Endothelial cell of umbilical vein (primary cell): ENCODE measurements at places on chromosomes 16 and 17.

GRCh38 chr17:5883775-5884665 is 186.2 kb upstream of the WSCD1 start:
- no peak for DNase-seq

- peak; percentile 42 for DNase-seq
These were observed 6.5 kb downstream of the MARF1 start for GRCh38 chr16:15636392-15636873.

GRCh38 chr17:34549966-34550365 is 29.4 kb upstream of the TMEM132E start:
- no peak for DNase-seq

GRCh38 chr16:64150193-64150592 is 971.7 kb downstream of the CDH11 start:
- peak; percentile 15 for DNase-seq

DNA sequence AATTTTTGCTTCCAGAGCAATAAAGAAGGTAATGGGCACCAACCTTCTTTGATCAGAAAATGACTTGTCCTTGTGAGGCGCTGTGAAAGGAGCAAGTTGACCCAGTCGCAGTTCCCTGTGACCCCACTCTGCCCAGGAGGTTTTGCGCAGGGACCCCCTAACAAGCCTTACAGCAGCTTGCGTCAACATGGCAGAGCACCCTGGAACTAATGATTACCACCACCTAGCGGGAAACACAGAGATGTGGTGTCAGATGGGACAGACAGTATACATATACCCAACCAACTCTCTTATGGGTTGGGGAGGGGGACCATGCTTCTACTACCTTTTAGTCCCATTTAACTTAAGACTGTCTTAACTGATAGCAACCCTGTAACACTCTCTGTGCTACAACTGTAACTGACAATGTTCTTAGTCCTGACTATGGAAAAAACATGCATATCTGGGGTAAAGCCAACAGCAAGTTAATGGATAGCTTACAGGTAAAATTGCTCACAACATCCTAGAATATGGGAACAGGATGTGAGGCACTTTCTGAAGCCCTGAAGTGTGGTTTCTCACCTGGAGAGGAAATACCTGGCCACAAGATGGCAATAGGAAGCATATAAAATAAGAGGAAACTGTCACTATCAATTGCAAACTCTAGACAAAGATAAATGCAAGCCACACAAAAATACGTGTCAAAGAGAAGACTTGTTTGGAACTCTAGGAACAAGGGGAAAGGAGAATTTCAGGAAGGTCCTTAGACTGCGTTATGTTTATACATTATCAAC is 3.0 kb downstream of the KARS1 start:
- DNase-seq: no peak

- no peak for DNase-seq
These were observed 580 bp downstream of the BCAR1 start for GRCh38 chr16:75250809-75251279.

- peak; percentile 80 for DNase-seq
These were observed 25.7 kb downstream of the CHD9 start for GRCh38 chr16:53080345-53081031.

DNA sequence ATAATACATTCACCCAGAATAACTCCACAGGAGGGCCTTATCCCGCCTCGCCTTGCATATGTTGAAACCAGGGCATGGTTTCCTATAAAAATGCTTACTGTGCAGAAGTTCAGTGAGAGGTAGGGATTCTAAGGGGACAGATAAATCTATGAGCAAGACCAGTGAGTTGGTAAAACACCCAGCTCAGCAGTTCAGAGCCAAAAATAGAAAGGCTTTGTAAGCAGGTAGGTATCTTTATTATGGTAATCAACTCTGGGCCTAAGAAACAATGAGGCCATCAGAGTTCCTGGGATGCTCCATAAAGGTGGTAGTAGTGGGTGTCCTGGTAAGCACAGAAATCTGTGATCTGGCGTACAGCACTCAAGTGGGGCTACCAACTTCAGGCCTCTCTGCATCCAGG is 549.4 kb upstream of the CDH5 start:
- DNase-seq: no peak

GRCh38 chr16:54744998-54745397 is 185.7 kb upstream of the IRX5 start:
- no peak for DNase-seq

GRCh38 chr17:57636985-57637665 is 108.0 kb downstream of the CCDC182 start:
- no peak for DNase-seq

- DNase-seq: no peak
These were observed 5.0 kb downstream of the GRB2 start for GRCh38 chr17:75400326-75400939.

- no peak for DNase-seq
These were observed 25.8 kb upstream of the IRF8 start for GRCh38 chr16:85873153-85873552.

DNA sequence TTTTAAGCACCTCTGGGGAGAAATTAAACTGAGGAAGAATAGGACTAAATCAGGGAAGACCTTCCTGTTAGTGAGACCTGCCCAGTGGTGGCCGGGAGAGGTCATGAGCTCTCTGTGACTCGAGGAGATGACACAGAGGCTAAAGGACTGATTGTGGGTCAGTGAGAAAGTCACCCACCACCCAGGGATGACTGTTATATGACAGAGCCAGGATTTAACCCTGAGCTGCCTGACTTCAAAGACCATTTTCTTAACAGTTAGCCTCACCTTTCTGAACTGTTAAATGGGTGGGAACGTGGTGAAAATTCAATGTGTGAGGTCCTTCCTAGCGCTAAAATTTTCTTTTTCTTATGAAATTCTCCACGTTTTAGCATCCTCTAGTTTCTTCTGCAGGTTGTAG is 72.5 kb downstream of the WSB1 start:
- no peak for DNase-seq

DNA sequence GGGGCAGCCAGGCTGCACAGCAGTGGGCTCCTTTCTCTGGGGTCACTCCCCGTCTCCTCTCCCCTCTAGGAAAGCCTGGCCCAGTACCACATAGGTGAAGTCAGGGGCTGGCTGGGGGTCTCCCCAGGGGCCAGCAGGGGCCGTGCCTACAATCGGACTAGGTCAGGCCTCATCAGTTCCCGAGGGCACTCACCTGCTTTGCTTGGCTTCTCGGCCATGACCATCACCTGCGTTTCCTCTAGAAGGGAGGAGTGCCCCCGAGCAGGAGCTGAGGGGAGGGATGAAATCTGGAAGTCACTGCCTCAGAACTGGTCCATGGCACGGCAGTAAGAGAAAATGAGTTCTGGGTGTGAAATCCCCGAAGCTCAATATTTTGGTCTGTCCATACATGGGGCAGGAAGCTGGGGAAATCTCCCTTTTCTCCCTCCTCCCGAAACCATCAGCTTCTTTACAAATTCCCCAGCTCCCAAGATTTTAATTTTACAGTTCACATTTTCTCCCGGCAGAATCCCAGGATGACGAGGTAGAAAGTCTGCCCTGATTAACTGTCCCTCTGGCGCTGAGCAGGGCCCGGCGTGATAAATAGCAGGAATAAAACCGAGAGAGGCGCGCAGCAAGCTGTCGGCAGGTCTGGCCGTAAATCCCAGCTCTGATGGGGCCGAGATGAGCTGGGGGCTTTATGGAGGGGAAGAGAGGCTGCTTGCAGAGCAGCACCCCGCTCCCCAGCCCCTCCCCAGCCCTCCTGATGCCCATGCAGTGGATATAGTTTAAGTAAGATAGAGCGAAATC is 172.1 kb downstream of the RBFOX3 start:
- no peak for DNase-seq

DNA sequence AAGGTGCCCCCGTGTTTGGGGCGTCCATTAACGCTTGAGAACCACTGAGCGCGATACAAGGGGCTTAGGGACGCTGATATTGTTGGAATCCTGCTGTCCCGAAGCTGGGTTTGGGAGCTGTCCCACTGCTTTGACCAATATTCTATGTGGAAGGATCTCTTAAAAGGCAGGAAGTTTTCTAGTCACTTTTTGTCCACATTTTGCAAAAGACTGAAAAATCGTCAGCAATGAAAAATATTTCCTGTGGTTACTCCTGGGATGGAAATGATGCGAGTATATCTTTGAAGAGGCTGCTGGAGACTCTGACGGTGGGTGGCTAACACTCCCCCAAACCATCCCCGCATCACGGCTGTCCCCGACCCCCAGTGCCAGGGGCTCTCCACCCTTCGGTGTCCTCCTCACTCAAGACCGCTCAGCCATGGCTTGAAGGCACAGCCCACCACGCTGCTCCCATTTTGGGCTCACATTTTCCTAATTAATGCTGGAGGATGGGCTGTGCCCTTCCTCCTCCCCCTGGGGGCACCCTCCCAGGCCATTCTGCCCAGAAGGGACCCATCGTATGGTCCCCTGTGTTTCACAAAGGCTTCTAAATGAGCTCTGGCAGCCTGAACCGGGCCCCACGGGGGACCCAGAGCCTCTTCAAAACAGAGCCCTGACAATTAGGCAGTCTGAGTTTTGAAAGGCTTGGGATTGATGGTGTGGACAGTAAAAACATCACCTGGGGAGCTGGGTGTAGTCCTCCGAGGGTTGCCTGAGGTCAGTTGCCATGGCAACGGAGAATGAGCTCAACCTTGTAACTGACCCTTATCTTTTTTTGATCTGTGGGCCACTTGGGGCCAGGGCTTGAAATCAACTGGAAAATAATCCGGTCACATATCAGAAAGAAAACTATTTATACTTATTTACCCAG is 158.6 kb downstream of the C16orf78 start:
- DNase-seq: no peak

- DNase-seq: no peak
These were observed 66.7 kb downstream of the CCDC182 start for GRCh38 chr17:57678393-57678792.

GRCh38 chr17:50304781-50305404 is 30.6 kb downstream of the TMEM92 start:
- DNase-seq: no peak

- no peak for DNase-seq
These were observed 165.4 kb downstream of the COPRS start for GRCh38 chr17:31693433-31694220.

GRCh38 chr16:11390573-11391495 is 45.6 kb downstream of the RMI2 start:
- DNase-seq: no peak

DNA sequence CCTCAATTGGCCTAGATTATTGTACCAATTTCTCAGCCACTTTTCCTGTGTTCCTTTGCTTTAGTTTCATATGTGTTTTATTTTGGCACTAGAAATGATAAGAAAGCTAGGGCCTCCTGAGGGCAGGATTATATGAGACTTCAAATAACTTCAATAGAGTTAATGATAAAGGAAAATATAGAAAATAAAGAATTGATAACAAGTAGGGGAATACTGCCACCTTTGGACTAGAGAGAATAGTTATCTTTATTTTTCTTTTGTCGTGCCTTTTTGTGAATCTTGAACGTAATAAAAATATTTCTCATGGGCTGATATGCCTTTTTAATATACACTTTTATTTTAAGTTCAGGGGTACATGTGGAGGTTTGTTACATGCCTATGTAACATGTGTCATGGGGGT is 29.3 kb upstream of the RBL2 start:
- no peak for DNase-seq

- DNase-seq: no peak
These were observed 48.8 kb downstream of the SDK2 start for GRCh38 chr17:73595479-73595878.

DNA sequence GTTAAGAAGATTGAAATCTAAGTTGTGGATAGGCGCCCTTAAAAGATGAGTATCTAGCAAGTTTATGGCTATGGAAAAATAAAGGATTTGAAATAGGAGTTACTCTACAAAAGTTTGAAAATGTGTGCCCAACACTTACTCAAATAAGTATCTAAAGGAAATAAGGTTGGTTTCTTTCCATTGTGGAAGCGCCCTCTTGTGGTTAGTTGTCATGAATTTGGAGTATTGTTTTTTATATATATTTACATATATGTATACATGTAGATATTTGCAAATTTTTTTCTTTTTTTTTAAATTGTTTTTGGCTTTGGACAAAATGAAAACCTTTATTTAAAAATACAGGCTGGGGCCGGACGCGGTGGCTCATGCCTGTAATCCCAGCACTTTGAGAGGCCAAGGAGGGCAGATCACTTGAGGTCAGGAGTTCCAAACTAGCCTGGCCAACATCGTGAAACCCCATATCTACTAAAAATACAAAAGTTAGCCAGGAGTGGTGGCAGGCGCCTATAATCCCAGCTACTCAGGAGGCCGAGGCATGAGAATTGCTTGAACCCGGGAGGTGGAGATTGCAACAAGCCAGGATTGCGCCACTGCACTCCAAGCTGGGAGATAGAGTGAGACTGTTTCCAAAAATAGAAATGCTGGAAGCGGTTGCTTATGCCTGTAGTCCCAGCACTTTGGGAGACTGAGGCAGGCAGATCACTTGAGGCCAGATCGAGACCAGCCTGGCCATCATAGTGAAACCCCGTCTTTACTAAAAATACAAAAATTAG is 24.0 kb upstream of the VPS4A start:
- DNase-seq: peak; percentile 84

DNA sequence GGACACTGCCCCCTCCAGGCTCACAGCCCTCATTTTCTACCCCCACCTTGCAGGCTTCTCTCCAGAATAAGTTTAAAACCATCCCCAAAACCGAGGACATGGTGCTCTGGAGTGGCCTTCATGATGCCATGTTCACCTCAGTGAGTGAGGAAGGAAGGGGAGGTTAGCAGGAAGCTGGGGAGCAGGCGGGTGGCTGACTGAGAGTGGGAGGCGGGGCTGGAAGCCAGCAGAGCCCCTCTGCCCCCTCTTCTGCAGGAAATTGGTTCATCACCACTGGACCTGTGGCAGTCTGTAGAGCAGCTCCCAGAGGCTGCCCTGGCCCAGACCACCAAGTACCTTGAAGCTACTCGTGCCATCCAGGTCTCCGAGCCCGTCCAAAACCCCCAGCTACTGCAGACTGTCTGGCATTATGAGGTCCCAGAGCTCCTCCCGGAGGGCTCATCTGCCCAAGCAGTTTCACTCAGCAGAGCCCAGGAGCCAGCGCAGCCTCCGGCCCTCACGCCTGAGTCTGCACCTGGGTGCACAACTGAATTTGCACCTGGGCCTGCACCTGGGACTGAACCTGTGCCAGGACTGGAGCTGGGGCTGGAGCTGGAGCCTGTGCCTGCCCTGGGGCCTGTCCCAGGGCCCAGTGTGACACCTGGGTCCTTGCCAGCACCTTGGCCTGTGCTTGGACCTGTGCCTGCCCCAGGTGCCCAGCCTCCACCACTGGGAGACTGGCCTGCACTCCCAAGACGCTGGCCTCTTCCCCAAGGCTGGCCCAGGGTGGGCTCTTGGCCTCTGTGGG is 19.0 kb downstream of the C16orf96 start:
- no peak for DNase-seq

- no peak for DNase-seq
These were observed 29.1 kb upstream of the EIF1 start for GRCh38 chr17:41659427-41660212.

GRCh38 chr16:56041556-56042140 is 149.6 kb upstream of the GNAO1 start:
- no peak for DNase-seq

- peak; percentile 48 for DNase-seq
These were observed at the start of gene FLII for GRCh38 chr17:18258356-18259038. Gene FLII, minus strand, starts transcription at chr17:18258738. Its CDS starts 48 bp downstream, at chr17:18258690.

GRCh38 chr17:12369065-12369464 is 296.6 kb upstream of the MYOCD start:
- DNase-seq: no peak

- no peak for DNase-seq
These were observed 42.1 kb upstream of the ADCY7 start for GRCh38 chr16:50224286-50224685.
